LHCN-M2 (cell line): ENCODE measurements at places on chromosomes 4 and X. TPM values are rescaled to one million over a fixed set of nuclear protein-coding genes. Genes with fewer than 3 reads are reported as not detected.

The CSAG1 gene
- not detected in 2 replicates for total RNA-seq

The FMR1NB gene
- not detected in 2 replicates for total RNA-seq

The CNKSR2 gene
- 0.06 TPM in 1 of 2 replicates, not detected in the other for total RNA-seq

The UGT2B17 gene
- not detected in 2 replicates for total RNA-seq

The SNX25 gene
- 23.0 and 28.3 TPM in 2 replicates for total RNA-seq

DNA sequence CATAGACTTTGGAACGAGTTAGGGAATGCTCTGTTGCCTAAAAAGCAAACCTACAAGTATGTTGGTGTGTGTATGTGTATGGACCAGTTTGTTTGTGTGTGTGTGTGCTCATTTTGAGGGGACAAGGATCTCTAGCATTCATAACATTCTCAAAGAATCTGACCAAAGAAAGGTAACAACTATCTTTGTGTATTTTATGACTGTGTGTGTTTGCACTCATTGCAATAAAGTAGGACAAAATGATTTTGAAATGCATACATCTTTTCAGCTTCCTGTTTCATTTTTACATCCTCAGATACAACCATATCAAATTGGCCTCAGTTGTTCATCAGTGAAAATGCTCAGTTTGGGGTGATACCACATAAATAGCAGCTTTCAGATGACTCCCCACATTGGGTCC, 8.3 kb upstream of the XK start:
- no peak for DNase-seq

GRCh38 chr4:3719836-3720235, 46.3 kb upstream of the ADRA2C start:
- DNase-seq = no peak

DNA sequence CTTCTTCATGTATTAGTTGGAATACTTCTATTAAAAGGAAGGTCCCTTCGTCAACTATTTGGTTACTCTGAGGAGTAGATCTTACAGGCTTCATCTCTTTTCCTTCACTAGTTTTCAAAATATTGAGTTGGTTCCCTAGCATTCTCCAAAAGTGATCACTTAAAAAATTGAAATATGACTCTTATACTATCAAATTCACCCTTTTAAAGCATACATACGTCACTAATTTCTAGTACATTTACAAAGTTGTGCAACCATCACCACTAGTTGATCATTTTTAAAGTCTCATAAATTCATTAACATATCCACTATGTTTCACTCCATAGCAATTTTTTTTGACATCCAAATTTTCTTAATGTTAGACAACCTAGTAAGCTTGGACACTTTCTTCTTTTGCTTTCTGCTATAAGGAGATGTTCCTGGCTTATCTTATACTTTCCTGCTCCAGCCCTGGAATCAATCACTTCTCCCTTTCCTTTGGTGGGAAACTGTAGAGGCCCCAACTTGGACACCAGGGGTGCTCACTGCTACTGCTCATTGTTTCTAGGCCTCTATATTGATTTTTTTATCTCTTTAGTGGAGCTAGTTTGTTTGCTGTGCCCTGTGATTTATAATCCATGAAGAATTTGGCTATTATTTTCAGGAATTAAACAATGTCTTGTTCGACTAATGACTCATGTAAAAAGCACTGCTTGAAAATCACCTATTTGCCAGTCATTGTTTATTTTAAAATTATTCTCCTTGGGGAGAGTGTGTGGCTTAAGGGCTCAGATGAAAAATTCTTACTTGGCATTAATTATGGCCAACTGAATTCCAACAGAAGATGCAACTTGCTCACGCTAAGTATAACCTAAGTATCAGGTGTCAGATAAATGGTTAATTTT, 4.0 kb upstream of the ZFX start:
- DNase-seq = peak; percentile 53

- DNase-seq = peak; percentile 19
Observed at GRCh38 chrX:148728901-148729300, 228.5 kb downstream of the AFF2 start.

- no peak for DNase-seq
Observed at GRCh38 chr4:62627671-62628070, 1427.5 kb downstream of the ADGRL3 start.

GRCh38 chr4:8019396-8020365, 80.0 kb upstream of the AFAP1 start:
- no peak for DNase-seq

DNA sequence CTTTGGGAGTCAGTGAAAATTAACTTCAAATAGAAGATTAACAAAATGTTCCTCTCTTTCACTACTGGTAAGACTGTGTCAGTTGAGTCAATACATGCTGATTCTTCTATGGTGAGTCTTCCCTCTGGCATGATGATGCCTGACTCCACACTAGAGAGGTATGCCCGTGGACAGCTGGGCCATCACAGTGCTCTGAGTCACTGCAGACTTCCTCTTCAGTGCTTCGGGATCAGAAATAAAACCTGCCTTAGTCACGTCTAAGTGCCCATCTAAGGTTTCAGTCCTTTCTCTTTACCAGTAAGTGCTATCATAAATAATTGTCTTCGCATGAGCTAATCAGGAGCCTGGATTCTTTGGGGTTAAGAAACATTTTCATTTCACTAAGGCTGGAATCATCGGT, 1.6 kb upstream of the ASB5 start:
- DNase-seq = peak; percentile 100
